ENCODE measurements at places on chromosomes 5 and 9.

DNA sequence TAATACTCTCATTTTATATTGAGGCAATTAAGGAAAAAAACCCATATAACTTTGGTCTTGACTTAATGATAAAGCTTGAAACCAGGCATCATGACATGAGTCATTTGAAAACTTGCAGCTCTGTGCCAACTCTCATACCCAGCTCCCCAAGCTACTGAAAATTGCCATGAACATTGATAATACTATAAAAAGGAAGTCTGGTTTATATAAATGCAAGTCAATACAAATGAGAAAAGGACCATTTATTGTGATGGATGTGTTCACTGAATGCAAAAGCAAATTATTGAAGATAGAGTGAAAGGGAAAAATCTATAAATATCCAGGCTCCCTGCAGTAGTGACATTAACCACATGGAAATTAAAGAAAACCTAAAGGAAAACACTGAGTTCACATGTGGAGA lies 116.3 kb downstream of the DEPDC1B start:
- no peak for DNase-seq

DNA sequence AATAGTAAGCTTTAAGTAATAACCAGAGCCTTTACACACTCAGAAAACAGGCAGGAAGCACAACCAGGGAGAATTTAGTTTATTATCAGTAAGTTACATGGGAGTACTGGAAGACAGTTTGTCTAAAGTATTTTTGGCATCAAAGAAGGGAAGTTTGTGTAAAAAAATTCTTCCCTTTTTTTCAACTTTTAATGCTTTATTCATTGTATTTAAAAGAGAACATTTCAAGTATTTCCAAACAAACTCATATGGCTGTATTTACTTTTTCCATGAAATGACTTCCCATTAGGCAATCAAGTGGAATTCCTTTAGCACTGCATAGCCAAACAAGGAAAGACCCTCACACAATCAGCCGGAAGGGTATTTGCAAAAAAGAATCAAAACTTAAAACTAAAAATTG lies 26.7 kb downstream of the RNF145 start:
- no peak for DNase-seq

DNA sequence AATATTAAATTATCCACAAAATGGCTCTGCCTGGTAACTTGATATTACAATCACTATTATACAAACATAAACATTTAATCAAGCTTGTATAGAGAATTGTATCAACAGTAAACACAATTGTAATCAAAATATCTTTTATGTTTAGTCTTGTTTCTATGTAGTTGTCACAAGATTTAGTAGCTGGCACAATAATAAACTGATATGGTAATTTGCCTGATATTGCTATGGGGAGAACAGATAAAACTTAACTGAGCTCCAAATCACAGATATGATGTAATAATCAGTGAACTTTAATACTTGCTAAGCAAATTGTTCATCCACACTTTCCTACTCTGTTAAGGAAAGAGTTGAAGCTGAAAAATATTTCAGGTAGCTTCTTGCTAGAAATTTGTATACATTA lies 189.8 kb downstream of the MPDZ start:
- no peak for DNase-seq

DNA sequence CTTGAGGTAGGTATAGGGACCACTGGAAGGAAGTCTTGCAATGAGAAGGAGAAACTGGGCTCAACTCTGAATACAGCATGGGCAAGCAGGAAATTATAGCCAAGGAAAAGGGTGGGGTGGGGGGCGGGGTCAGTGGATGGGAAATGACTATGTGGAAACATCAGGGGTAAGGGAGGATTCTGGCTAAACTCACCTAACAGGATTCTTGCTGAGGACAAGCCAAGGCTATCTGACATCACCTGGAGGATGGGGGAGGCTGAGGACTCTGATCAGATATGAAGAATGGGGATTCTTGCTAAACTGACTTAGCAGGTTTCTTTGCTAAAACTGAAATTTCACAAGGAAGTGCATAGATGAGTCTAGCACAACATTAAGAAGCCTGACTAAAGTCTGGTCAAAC lies 40.8 kb downstream of the CTSL start:
- no peak for DNase-seq

- DNase-seq: no peak
Observed at GRCh38 chr5:25500635-25501034, 855.9 kb upstream of the CDH10 start.

DNA sequence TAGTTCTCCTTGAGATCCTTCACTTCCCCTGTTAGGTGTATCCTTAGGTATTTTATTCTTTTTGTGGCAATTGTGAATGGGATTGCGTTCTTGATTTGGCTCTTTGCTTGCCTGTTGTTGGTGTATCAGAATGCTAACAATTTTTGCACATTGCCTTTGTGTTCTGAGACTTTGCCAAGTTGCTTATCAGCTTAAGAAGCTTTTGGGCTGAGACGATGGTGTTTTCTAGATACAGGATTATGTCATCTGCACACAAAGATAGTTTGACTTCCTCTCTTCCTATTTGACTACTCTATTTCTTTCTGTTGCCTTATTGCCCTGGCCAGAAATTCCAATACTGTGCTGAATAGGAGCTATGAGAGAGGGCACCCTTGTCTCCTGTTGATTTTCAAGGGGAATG lies 609.4 kb upstream of the COX7C start:
- no peak for DNase-seq

- DNase-seq: no peak
Observed at GRCh38 chr9:98465799-98466198, 210.3 kb upstream of the TBC1D2 start.
